ENCODE measurements at places on chromosomes 2 and 18.
A peak's percentile ranks its signal among the peaks of the same experiment; 100 is the strongest.

GRCh38 chr2:104474716-104475115 is 379.2 kb upstream of the POU3F3 start:
- DNase-seq: no peak

DNA sequence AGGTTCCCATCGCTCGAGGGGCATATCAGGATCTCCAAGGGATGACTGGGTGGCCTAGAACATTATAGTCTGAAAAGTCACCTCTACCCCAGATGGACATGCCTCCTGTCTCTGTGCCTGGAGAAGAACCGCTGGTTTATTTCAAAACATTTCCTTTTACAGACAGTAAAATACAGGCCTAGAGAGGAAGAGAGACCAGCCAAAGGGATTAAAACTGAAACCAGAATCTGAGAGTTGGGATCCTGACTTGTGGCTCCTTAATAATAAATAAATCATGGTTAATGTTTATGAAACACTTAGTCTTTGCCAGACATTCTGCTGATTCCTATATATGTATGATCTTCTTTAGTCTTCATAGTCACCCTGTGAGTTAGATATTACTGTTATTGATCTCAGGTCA is 153.7 kb downstream of the DDX1 start:
- no peak for DNase-seq

DNA sequence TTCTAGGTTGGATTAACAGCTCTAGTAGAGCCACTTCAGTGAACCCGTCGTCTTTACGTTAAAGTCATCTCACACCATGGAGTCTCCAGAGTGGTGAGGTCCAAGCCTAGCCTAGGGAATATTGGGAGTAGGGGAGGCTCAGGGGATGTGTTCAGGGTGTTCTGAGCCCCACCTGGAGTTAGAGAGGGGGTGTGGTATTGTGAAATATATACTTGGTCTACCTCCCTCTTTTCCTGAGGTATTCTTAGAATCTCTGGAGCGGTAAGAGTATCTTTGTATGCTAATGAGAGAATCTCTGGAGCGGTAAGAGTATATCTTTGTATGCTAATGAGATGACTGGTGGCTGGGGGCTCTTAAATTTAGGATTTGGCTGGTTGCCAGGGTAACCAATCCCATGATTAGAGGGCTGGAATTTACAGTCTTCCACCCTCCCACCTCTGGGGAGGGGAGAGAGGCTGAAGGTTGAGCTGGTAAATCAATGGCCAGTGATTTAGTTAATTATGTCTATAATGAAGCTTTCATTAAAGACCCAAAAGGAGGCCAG is 69.5 kb downstream of the INPP4A start:
- no peak for DNase-seq

DNA sequence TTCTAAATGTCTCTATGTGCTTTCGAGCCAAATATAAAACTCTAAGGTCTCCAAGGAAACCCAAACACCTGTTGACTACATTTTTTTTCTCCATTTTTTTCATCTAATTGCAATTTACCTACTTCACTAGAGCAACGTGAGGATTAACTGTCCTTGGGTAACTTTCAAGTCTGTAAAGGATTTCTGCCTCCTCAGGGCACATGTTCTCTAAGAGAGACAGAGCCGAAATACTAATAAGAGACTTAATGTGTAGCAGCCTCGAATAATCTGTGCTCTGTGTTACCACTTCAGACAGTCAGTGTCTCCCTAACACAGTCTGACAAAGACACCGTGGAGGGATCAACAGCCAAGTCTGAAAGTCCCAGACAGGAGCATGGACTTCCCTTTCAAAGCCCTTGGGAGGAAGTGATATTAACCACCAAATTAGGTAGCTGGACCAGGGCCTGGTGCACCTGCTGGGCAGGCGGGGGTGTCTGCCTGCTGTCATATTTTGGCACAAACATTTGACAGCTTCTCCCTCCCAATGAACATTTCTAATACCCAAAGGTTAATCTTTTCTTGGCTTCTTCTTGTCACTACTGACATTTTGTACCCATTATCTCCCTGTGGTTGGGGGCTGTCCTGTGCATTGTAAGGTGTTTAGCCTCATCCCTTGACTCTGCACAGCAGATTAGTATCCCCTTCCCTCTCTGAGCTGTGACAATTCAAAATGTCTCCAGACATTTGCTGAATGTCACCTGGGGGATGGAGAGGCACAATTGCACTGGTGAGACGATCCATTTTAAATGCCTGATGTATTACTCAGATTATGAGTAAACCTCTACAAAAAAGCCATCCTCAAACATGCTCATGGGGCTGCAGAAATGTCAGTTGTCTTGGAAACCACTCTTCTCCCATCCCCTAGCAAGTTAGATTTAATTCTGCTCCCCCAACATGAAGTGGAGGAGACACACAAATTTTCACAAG is 45.7 kb upstream of the LYPD1 start:
- DNase-seq: no peak

DNA sequence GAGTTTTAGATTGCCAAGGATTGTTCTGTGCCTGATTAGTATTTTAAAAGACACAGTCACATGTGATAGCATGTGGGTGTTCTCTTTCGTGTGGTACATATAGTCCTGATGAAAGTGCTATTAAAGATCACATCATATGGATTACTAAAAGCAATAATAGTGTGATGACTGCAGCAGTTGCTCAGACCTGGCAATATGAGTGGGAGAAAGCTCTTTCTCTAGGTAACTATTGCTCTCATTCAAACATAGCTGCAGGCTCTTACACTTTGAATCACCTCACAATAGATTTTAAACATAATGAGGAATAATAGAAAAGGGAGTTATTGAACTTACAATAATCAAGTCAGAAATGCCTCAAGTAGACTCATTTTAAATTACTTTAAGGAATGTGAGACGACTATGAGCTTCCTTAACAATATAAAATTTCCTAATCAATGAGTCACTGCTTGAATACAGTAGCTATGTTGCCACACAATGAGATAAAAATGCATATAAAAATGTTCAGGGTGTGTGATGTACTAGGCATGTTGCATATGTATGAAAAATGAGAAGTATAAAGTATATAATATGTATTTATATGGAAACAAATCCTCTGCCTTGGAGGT is 452.1 kb downstream of the TMX3 start:
- DNase-seq: no peak

- DNase-seq: no peak
Observed at GRCh38 chr2:145106293-145106692, 586.4 kb upstream of the ZEB2 start.

DNA sequence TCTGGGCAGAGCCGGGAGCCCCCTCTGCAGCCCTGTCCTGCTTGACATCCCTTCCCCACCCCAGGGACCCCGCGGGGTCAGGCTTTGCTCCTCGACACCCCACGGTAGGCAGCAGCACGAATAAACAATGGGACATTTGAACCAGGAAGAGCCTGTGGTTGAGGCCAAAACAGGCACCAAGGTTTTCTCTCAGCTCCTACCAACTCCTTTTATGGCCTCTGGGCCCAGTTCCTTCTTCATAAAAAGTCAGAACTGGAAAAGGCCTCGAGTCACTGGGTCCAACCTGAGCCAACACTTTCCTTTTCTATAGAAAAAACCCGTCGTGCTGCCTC is 20.6 kb downstream of the TEX44 start:
- DNase-seq: peak; percentile 68

GRCh38 chr2:204272089-204272488 is 273.2 kb upstream of the PARD3B start:
- DNase-seq: peak; percentile 36

DNA sequence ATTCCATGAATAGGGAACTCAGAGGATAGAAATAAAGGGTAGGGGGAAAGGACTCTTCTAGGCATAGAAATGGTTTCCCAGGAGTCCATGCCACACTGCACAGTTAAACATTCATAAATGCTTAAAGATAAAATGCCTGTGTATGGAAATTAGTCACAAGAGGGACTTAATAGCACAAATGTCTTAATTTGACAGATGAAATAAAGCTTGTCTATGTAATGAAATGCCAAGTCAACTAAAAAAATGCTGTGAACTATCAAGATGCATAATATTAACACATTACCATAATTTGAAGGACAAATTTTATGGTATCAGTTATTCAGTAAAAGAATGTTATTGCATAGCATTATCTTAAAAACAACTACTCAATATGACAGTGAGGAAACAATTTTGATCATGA is 553.2 kb upstream of the NETO1 start:
- DNase-seq: no peak

- no peak for DNase-seq
Observed at GRCh38 chr2:223251656-223252229, 199.8 kb downstream of the KCNE4 start.

DNA sequence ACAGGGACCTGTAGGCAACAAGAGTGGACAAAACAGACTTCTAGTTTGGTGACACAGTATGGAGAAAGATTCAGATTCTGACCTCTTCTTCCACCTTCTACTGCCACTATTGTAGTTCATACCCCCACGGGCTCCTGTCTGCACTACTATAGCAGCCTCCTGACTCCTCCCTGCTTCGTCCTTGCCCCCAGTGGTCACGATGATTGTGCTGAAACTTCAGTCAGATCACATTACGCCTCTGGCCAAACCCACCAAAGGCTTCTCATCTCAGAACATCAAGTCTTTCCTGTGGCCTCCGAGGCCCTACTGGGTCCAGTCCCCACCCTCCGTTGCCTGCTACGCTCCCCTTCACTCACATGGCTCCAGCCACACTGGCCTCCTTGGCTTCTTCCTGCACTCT is 147.6 kb downstream of the CYP26B1 start:
- DNase-seq: no peak

DNA sequence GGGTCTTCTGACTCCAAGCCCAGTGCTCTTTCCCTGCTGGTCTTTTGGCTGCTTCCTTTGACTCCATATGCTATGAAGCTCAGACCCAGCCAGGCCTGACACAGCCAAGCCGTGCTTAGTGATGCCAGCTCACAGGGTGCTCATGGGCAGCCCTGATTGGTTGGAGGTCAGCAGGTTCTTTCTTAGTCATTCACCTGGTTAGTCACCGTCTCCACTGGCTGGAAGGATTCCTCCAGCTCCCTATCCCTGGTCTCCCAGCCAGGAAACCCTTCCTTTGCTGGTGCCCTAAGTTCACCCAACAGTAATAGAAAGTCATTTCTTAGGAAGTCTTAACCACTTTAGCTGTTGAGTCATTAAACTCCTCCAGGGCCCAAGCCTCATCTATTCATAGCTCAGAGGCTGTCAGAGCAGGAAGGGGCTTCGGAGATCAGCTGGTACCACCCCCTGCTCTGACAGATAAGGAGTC is 3.9 kb downstream of the KCNK3 start:
- no peak for DNase-seq

- no peak for DNase-seq
Observed at GRCh38 chr18:74116633-74117554, 30.7 kb downstream of the FBXO15 start.

DNA sequence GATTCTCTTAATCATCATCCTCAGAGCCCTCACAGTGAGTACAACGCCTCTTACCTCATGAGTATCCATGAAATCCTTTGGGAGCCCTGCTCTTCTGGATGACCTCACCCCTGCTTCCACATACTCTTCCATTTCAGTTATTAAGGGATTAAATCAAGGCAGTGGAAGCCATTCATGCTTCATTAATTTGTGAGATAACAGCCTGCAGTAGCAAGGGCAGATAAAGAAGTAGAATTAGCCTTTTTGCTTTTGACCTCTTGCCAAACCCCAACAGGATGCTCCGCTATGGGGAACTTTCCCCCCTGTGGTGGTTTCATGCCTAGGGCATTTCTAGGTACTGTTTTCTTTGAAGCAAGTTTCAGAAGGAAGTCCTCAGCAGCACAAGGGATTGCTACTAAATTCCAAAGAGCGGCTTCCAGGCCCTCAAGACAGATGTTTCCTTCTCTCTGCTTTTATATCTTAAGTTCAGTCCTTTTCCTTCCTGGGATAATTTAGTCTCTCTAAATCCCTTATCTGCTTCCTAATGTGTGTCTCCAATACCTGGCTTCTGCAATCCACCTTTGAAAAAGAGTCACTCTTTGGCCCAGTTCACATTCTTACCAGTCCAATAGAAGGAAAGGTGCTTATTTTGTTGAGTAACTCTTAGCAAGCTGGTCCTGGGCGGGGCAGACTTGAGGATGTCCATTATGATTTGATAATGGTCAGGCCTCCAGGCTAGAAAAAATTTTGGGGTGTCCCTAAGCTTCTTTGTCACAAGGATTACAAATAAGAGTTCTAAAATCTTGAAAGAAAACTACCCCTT is 76.9 kb downstream of the MYO1B start:
- DNase-seq: no peak

DNA sequence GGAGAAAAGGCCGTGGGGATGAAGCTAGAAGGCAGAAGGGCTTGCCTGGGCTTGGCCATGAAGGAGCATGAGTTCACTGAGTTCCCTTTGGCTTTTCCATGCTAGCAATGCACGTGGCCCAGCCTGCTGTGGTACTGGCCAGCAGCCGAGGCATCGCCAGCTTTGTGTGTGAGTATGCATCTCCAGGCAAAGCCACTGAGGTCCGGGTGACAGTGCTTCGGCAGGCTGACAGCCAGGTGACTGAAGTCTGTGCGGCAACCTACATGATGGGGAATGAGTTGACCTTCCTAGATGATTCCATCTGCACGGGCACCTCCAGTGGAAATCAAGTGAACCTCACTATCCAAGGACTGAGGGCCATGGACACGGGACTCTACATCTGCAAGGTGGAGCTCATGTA is 2.9 kb downstream of the CTLA4 start:
- no peak for DNase-seq
